ENCODE measurements at places on chromosomes 12 and 14. TPM values are rescaled to one million over a fixed set of nuclear protein-coding genes. Genes with fewer than 3 reads are reported as not detected.

DNA sequence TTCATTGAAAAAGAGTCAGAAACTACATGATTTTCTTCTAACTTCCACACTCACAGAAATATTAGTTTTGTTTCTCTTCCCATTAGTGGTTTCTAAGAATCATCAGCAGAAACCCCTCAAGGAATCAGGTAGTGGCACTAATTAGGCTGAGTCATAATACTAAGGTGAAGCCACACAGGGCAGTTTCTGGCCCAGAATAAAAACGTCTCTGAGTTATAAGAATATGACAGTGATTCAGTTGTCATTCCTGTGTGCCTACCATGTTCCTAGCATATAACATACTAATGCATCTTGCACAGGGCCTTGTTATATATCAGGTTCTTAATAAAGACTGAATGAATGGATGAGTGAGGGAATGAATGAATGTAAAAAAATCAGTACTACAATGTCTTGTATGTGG lies 206.0 kb upstream of the PLEKHG7 start:
- DNase-seq, result no peak

GRCh38 chr14:56351861-56352260 lies 227.7 kb upstream of the TMEM260 start:
- no peak for DNase-seq

GRCh38 chr12:28021704-28022103 lies 49.2 kb upstream of the PTHLH start:
- no peak for DNase-seq

GRCh38 chr12:32091696-32092095 lies 15.0 kb upstream of the BICD1 start:
- DNase-seq, result no peak

- DNase-seq, result no peak
These were observed 16.3 kb downstream of the OR10P1 start for GRCh38 chr12:55653031-55653430.

GRCh38 chr14:100363053-100363452 lies 39.9 kb downstream of the SLC25A47 start:
- DNase-seq, result no peak

DNA sequence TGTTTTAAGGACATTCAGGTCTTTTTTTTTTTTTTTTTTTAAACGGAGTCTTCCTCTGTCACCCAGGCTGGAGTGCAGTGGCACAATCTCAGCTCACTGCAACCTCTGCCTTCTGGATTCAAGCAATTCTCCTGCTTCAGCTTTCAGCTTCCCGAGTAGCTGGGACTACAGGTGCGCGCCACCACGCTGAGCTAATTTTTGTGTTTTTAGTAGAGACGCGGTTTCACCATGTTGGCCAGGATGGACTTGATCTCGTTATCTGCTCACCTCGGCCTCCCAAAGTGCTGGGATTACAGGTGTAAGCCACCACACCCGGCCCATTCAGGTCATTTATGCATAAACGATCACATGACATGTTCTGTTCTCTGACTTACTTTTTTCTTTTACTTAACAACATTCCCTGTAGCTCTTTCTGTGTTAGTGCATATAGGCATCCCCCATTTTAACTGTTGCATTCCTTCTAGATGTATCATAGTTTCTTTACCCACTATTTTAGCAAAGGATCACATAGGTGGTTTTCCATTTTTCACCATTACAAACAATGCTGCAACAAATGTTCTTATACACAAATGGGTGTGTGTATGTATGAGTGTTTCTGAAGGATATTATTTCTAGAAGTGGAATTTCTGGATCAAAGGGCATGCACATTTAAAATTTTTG lies 74.2 kb downstream of the ARF6 start:
- no peak for DNase-seq

GRCh38 chr12:7034464-7034863 lies 16.2 kb upstream of the LPCAT3 start:
- no peak for DNase-seq

DNA sequence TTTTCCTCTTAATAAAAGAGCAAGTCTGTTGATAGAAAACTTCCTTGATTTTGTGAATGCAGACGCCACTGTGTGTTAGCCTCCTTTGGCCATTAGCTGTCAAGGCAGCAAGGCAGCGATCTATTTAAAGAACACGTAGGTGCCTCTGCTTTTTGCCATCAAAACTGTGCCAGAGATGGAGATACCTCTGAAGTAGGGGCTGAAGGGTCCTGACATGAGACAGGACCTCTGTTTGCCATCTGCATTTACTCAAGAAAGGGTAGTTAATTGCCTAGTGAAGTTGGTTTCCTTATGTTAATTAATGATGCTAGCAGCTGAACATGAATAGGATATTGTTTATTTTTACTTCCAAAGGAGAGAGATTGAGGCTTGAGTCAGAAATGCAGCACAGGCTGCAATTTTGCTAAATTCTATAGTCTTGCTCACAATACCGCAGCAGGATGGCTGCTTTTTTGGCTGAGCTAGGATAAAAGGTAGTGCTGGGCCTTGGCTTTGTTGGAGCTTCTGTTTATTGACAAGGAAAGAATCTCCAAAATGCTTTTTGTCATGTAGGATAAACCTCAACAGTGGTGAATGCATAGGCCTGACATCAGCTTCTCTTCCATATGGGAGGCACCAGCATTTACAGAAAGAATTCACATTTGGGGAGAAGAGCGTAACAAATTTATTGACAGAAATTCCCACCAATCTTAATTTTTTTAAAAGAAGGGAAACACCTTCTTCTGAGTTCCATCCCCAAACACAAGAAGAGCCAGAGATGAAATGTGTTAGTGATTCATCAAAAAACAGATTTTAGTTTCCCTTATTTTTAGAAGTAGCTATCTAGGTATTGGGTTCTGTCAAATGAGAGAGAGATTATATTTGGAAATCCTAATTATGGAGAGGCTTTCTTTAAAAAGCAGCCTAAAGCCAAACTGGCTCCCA lies 13.9 kb upstream of the RPH3A start:
- DNase-seq, result no peak

GRCh38 chr12:19415563-19415962 lies 23.7 kb upstream of the AEBP2 start:
- no peak for DNase-seq

GRCh38 chr12:77214136-77214535 lies 148.8 kb upstream of the E2F7 start:
- no peak for DNase-seq

DNA sequence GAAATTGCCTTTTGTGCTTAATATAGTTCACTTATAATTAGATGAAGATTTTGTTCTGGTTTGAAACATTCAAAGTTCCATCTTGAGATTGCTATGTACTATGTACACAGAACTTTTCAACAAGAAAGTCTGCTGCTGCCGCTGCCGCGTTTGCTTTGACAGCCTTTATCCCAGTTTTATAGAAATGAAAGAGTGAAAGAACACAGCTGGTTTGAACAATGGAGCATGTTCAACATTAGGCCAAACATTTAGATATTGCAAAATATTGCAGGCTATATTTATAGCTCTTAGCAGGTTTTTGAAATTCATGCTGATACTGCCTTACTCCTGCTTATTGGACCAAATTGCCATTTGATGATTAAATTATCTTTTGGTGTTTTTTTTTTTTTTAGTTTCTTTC lies 299.8 kb upstream of the PRKD1 start:
- DNase-seq, result no peak

GRCh38 chr14:39218171-39218769 lies 15.4 kb upstream of the MIA2 start:
- DNase-seq, result no peak

GRCh38 chr12:130482448-130482847 lies 144.8 kb downstream of the PIWIL1 start:
- no peak for DNase-seq

- peak; percentile 22 for DNase-seq
These were observed 447.6 kb upstream of the CCDC196 start for GRCh38 chr14:66038618-66039017.

GRCh38 chr14:104579507-104579906 lies at the start of gene C14orf180:
C14orf180 (plus strand) TSS chr14:104579764; CDS start chr14:104586431, 6,667 bp downstream.
- DNase-seq, result no peak

DNA sequence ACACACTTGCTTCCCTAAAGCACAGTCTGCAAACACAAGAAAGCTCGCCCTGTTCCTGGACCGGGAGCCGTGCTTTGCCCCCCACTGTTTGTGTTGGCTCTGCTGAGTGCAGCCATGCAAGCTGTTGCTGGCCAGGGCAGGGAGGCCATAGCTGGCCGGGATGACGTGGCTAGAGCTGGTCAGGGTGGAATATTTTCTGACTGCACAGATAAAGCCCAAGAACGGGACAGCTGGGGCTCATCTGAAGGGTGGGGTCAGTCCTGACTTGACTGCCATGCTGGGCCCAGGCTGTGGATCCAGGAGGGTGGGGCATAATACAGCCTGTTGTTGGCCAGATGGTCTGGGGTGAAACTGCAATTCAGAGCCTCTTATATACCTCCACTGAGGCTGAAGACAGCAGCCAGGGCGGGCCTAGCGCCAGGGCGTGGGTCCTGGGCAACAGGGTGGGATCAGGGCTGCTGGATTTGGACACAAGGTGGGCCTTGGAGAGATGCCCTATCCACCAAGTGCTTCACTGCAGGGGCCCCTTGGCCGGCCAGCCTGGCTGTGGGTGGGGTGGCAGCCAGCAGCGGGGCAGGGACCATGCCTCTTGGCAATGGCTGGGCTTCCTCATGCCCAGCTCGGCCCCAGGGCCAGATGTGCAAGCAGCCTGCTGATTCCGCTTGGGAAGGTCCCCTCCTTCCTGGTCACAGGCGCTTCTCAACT lies 14.8 kb downstream of the KMT5A start:
- DNase-seq, result no peak

DNA sequence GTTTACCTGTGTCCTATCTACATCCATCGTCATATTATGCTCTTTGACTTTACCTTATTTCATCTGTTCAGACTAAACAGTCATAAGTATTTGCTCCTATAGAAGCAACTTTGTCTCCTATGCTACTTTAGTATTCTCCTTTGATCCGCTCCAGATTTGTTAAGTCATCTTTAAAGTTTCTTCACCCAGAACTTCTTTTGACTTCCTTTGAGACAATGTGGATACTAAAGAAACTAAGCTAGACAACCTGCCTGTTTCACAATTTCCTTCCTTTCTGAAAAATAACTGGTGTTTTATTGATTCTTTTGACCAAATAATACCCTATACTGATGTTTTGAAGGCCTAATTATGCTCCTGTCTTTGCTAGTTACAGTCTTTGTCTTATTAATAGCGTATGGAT lies 30.0 kb upstream of the LRRK2 start:
- no peak for DNase-seq

DNA sequence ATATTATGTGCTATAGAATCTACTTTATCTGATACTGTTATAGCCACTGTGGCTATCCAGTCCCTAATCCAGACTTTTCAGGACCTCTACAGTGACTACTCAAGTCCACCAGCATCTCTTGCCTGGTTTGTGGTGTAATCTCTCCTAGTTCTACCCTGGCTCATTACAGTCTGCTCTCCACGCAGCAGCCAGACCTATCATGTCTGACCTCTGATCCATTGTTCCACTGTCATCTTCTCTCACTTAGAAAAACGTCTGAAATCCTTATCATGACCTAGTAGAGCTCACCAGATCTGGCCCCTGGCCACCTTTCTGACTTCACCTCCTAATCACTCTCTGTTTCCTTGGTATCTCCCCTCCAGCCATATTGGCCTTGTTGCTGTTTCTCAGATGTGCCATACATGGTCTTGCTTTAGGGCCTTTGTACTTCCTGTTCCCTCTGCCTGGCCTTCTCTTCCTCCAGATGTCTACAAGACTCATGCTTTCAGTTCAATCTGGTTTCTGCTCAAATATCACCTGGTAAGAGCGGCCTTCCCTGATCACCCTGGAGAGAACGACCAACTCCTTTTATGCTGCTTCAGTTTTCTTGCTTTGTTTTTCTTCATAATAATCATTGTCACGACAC lies 475.5 kb downstream of the AACS start:
- DNase-seq, result no peak

DNA sequence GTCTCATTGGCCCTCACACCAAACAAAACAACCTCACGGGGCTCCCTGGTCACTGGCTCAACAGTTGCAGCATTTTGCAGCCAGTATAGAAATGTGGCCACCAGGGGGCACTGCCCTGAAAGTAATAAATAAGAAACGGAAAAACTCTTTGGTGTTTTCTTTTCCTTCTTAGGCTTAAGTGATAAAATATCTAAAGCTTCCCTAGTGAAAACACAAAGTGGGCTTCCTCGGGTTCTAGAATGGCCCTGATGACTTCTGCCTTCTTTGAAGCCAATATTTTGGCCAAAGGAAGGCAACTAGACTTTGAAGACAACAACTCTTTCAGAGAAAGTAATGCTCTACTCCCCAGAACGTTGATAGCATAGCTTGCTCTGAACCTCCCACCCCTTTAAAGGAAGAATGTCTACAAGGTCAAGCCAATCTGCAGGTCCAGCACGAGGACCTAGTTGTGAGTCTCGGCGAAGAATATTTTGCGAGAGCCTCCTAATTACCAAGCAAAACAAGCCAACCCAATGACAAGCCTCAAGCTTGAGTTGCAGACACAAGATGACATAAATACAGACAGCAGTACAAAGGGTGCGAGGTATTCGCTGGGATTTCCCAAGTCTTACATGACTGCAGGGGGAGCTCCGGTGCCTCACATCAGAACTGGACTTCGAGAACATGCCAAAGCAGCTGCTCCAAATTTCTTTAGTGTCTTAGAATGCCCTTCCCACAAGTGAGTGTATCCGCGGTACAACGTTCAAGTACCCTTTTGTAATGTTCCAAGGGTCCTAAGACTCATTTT lies 2.6 kb downstream of the ITPK1 start:
- peak; percentile 79 for DNase-seq

DNA sequence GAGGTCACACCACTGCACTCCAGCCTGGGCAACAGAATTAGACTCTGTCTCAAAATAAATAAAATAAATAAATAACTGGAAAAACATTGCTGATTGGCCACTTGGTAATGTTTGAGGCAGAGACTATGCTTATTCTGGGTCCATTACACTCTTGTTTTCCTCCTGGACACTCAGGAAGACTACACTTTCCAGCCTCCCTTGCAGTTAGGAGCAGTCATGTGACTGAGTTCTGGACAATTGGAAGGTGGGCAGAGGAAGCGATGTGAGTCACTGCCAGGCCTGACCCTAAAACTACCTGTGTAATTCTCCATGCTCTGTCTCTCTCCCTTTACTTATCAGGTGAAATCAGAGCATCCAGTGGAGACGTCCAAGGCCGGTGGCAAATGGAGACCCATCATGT lies 74.4 kb downstream of the VCPKMT start:
- no peak for DNase-seq

GRCh38 chr14:38887696-38888095 lies 215.3 kb downstream of the SEC23A start:
- no peak for DNase-seq

The TCTN1 gene
- total RNA-seq, result 14.0 TPM

The RNASE3 gene
- 3.0 TPM for total RNA-seq

The GPX2 gene
- 0.27 TPM for total RNA-seq

The RNASE4 gene
- 8.9 TPM for total RNA-seq

The GALNT4 gene
- total RNA-seq, result 5.1 TPM

The KCNK13 gene
- total RNA-seq, result not detected

The TPH2 gene
- not detected for total RNA-seq

The NUDT4 gene
- total RNA-seq, result 27.2 TPM

The RIPK3 gene
- 20.2 TPM for total RNA-seq

The GPR132 gene
- total RNA-seq, result 13.5 TPM

The SPIC gene
- total RNA-seq, result not detected

The WDHD1 gene
- total RNA-seq, result 5.9 TPM

The HOXC6 gene
- not detected for total RNA-seq

Data from hematopoietic multipotent progenitor cell (in vitro differentiated cells).